Cortex of kidney (tissue), 1 donor: ENCODE measurements at places on chromosomes 1 and 21.

DNA sequence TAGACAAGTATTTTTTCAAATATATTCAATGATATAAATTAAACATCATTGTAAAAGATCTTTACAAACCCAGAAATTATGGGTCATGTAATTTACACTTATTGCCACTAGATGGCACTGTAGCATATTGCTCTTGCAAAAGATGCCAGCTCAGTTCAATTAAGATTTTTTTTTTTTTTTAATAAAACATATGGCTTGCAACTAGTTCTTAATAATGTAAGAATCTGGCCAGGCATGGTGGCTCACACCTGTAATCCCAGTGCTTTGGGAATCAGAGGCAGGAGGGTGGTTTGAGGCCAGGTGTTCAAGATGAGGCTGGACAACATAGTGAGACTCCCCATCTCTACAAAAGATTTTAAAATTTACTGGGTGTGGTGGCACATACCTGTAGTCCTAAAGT lies 49.4 kb upstream of the DESI2 start:
- no peak for DNase-seq

- no peak for DNase-seq
Measured at GRCh38 chr1:239918634-239919033, 173.0 kb upstream of the FMN2 start.

DNA sequence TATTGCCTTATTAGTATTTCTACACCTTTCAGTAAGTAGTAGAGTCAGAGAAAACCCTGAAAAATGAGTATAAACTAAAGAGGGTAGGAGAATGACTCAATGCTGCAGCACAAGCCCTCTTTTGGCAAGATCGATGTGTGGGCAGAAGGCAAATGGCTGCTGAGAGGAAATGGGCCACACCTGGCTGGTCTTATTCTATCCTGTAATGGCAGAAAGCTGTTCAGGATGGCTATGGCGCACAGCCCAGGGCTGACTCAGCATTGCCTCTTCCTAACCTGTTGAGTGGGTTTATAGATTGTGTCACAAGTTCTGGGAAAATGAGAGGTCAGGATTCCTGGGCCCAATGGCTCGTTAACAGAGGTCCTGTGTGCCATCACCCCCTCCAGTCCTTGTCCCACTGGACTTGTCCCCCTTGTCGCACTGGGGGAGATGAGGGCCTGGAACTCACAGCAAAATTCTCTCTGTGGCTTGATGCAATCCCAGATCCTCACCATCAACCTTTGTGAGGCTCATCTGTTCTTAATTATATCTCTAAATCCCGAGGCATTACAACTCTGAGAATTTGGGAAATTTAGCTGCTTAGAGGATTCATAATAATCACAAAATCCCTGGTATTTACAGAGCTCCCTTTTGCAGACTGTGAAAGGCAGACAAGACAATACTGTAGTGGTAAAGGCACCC lies 13.2 kb downstream of the HMGB4 start:
- no peak for DNase-seq

DNA sequence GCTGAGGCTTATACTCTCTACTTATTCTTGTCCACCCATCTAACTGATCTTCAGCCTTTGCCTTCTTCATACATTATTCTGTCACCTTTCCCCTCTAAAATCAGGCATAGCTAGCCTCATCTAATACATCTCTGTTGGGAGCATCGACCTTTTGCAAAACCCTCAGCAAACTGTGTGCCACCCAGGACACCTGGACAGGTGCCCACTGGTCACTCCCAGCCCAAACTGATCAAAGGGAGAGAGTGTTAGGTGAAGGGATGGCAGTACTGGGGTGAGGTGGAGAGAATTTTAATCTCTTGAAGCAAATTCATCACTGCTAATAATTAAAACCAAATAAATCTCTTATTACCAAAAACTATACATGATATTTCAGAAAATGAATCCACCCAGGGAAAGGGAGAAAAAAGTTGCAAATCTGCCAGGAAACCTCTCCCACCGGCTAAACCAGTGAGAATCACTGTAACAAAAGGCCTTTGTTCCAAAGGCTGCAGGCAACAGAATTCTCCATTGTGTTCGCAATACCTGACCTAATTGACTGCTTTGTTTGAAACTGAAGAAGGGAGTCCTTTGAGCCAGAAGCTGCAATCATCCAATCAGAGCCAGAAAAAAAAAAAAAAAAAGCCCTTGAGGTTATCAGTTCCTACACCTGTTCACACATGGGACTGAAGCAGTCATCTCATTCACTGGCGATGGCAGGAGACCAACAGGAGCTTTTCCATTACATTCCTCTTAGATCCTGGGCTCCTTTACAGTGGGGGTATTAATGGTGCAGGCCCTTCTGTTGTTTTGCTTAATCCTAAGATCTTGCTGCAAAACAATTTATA lies 172.6 kb downstream of the APP start:
- no peak for DNase-seq

GRCh38 chr1:232517204-232517603 lies 112.7 kb downstream of the SIPA1L2 start:
- no peak for DNase-seq

GRCh38 chr1:16242556-16243214 lies 5.7 kb upstream of the CPLANE2 start:
- DNase-seq = no peak

DNA sequence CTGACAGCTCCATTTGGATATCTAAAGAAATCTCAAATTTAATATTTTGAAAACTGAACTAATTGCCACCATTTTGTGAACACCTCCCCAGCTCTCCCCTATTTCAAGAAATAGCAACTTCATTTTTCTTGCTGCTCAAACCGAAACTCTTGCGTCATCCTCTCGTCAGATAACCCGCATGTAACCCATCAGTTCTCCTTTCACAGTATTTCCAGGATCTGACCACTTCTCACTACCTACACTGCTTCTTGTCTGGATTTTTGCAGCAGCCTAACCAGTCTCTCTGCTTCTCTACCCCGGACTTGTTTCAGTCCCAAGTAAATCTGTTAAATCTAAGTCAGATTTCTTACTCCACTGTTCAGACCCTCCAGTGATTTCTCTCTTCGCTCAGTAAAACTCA lies 75.6 kb downstream of the MTR start:
- DNase-seq = no peak

- no peak for DNase-seq
Measured at GRCh38 chr1:29211086-29212030, 19.4 kb downstream of the MECR start.

DNA sequence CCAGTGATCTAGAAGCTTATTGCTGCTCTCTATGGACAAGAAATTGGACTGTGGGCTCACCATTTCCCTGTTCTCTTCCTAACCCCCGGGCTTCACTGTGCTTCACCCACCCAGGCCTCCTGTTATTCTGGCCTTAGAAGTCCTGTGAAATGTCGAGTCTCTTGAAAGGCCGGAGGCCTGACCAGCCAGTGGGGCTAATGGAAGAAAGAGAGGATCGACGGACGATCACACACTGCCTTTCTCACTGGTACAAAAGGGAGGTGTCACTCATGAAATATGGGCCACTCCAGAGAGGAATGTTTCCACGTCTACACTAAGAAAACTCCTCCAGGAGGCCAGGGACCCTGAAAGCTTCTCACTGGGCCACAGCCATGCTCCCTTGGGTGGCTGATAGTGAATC lies 36.1 kb downstream of the CACNA1S start:
- DNase-seq = no peak

- no peak for DNase-seq
Measured at GRCh38 chr21:39885119-39885848, 18.0 kb downstream of the PCP4 start.

DNA sequence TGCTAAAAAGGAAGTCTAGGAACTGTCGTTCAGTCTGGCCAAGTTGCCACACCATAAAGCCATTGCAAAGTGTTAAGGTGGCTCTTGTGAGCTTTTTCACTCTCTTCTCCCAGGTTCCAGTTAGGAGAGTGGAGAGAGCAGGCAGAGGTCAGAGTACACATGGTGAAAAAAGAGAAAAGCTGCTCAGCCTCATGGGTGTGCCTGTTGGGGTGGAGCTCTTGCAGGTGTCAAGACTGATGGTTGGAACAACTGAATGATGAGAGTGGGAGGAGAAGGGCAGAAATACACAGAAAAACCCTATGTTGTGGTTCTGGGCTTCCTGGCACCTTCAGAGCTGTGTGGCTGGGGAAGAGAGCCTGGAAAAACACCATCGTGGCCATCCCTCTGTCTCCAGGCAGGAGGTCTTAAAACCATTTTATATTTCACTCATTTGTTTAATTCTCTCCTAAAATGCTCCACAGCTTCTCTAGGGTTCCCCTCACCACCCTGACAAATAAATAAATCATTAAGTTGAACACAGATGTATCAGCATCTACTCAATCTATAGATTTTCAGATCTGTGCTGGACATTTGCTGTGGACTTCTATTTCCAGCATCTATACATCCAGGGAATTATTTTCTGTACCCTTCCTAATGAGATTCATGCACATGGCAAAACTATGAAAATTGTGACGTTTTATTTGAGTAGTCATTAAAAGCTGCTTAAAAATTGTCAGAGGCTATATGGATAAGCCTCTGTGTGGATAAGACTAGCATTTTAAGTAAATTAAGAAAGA lies 17.5 kb downstream of the UBASH3A start:
- no peak for DNase-seq

DNA sequence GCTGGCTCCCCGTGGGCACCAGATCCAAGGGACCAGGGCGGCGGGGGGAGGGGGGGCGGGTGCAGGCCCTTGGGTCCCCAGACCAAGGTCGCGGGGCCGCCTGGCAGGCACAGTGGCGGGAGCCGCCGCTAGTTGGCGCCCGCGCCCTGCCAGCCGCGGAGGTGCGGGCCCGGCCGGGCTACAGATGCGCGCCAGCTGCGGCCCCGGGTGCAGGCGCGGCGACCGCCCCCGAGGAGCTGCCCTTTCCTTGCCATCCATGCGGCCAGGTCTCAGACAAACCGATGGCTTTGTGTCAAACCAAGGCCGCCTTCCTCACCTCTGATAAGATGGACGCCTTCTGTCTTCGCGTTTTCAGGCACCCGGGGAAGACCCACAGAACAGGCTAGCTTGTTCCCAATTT lies 2.2 kb upstream of the RUNX3 start:
- no peak for DNase-seq

- DNase-seq = no peak
Measured at GRCh38 chr1:53957194-53957818, 11.2 kb downstream of the LRRC42 start.

DNA sequence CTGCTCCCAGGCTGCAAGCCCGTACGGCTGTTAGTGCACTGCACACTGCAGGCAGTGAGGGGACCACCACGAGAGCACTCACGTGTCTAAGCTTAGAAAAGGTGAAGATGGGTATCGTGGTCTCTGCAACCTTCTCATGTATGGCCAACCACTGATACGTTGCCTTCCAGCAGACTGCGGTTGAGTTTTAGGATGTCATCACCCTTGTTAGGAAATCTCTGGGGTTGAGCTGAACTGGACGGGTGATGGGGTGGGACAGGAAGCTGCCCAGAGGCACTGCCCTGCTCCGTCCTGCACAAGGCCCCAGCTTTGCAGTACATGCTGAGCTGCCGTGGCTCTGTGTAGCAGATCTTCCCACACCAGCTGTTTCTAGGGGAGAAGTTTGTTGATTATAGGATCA lies 43.3 kb downstream of the FAAP20 start:
- no peak for DNase-seq

GRCh38 chr1:36411674-36412648 lies 14.3 kb upstream of the LSM10 start:
- no peak for DNase-seq

DNA sequence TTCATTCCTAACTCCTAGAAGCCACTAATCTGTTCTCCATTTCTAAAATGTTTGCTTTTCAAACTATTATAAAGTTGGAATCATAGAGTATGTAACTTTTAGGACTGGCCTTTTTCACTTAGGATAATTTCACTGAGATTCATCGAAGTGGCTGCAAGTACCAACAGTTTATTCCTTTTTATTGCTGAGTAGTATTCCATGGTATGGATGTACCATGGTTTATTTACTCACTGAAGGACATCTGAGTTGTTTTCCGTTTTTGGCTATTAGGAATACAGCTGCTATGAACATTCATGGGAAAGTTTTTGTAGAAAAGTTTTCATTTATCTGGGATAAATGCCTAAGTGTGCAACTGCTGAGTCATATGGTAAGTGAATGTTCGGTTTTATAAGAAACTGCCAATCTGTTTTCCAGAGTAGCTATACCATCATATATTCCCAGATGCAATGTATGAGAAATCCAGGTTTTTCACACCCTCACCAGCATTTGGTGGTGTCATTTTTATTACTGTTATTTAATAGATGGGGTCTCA lies 66.3 kb downstream of the SLC27A3 start:
- no peak for DNase-seq

- no peak for DNase-seq
Measured at GRCh38 chr1:5374192-5374591, 618.0 kb downstream of the NPHP4 start.

DNA sequence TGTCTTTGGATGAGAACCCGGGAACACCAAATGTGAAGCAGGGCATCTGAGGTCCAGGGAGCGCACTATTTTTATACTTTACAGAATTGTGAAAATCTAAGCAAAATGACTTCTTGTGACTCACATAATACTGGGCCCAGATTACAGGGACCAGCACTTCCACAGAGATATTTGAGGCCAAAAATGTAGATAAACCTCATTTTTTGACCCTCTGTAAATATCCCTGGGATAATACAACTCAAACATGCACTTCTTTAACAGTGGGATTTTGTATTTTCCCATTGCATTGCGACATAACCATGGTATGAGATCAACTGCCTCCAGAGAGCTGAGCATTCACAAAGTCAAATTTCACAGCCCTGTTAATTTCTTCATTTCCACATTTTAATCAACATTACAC lies 289.4 kb upstream of the ADGRL4 start:
- no peak for DNase-seq

- DNase-seq = no peak
Measured at GRCh38 chr1:119713749-119714456, 2.2 kb downstream of the PHGDH start.

- no peak for DNase-seq
Measured at GRCh38 chr1:162701286-162701685, 69.0 kb downstream of the DDR2 start.

GRCh38 chr1:58784758-58785441 lies 1.1 kb upstream of the JUN start:
- DNase-seq = peak; percentile 38

GRCh38 chr1:1227386-1227785 lies 4.4 kb downstream of the SDF4 start:
- DNase-seq = no peak

- no peak for DNase-seq
Measured at GRCh38 chr21:45141507-45141906, 67.1 kb downstream of the ADARB1 start.

GRCh38 chr1:214416417-214416816 lies 135.0 kb downstream of the PTPN14 start:
- DNase-seq = no peak
